Renal cortex interstitium (tissue), 15 donors: ENCODE measurements at places on chromosomes 4 and X. TPM values are rescaled to one million over a fixed set of nuclear protein-coding genes. Genes with fewer than 3 reads are reported as not detected.

GRCh38 chrX:30665471-30665870, 12.2 kb downstream of the GK start:
- DNase-seq = no peak

DNA sequence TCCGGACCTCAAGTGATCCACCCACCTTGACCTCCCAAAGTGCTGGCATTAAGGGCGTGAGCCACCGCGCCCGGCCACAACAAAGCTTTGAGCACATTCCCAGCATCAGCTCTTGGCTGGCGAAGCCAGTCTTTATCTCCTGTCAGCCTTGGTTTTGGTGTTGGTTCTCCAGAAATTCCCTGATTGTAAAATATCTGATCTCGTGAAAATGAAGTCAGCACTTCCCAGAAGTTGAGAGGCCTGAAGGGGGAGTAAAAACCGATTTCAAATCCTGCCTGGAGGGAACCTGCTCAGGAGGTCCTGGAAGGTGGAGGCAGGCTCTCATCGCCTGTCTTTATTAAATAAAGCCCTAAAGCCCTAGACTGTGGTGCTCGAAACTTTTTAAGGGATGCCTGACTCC, 33.6 kb downstream of the PTTG2 start:
- DNase-seq = no peak

GRCh38 chrX:370963-371745, 15.6 kb downstream of the PPP2R3B start:
- no peak for DNase-seq

DNA sequence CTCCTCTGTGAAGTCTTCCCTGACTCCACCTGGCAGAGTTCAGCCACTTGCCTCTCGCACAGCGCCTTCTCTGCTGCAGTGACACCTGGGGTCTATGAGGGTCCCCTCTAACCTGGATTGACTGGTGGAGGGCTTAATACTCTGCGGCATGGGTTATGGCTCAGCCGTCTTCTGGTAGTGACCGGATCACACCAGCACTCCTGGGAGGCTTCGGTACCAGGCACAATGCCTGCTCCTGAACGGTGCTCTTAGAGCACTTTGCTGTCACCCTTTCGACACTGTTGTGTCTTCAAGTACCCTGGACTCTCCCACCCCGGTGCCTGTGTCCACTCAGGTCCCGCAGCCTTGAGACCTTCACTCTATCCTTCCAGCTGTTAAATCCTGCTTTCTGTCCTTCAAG, 50.0 kb downstream of the C4orf50 start:
- no peak for DNase-seq

- no peak for DNase-seq
Measured at GRCh38 chr4:168536448-168536847, 39.6 kb downstream of the PALLD start.

GRCh38 chrX:130715299-130715698, 187.7 kb downstream of the ENOX2 start:
- no peak for DNase-seq

GRIA3 gene
- polyA plus RNA-seq = 2.3 TPM

HELT gene
- polyA plus RNA-seq = not detected

IGBP1 gene
- polyA plus RNA-seq = 91.1 TPM
